Stimulated activated CD4-positive, alpha-beta T cell treated with anti-CD3 and anti-CD28 coated beads, Interleukin-1b, Interleukin-23, amount 100 ng/mL, for 24 hours (primary cell): ENCODE measurements at places on chromosomes 1 and 21.

GRCh38 chr1:214566158-214567104, 15.0 kb upstream of the PTPN14 start:
- no peak for DNase-seq

GRCh38 chr21:26939601-26940111, 27.2 kb downstream of the ADAMTS5 start:
- DNase-seq = no peak

GRCh38 chr21:45959182-45959581, 22.4 kb upstream of the COL6A1 start:
- no peak for DNase-seq

DNA sequence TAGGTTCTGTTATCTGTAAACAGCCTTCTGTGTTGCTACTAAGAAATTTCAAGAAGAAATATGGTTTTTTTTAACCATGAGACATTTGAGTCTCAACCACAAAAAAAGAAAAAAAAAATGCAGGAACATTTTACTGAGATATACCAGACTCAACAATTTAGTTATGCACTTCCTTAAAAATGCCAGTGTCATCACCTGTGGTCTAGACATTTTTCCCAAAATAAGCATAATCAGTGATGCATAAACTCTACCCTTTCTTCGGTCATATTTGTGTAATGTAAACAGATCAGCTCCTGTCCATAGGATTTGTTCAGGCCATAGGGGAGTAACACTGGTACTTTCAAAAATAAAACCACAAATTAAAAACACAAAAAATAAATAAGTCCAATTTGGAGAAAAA, 122.6 kb upstream of the TNFSF4 start:
- DNase-seq = no peak

DNA sequence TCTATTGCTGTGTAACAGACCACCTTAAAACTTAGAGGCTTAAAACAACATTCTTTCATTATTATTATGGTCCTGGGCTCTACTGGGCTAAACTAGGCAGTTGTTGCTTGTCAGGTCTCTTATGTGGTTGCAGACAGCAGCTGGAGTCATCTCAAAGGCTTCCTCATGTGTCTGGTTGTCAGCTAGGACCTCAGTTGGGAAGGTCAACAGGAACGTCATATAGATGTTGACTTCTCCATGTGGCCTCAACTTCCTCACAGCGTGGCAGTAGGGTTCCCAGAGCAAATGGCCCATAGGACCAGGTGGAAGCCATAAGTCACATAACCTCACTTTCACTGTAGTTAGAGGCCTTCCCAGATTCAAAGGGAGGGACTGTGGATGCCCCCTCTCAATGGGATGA, 15.4 kb upstream of the MEF2D start:
- DNase-seq = no peak

GRCh38 chr1:195617106-195617505, 991.1 kb downstream of the KCNT2 start:
- DNase-seq = no peak

GRCh38 chr1:210347112-210347511, 18.4 kb downstream of the HHAT start:
- no peak for DNase-seq

DNA sequence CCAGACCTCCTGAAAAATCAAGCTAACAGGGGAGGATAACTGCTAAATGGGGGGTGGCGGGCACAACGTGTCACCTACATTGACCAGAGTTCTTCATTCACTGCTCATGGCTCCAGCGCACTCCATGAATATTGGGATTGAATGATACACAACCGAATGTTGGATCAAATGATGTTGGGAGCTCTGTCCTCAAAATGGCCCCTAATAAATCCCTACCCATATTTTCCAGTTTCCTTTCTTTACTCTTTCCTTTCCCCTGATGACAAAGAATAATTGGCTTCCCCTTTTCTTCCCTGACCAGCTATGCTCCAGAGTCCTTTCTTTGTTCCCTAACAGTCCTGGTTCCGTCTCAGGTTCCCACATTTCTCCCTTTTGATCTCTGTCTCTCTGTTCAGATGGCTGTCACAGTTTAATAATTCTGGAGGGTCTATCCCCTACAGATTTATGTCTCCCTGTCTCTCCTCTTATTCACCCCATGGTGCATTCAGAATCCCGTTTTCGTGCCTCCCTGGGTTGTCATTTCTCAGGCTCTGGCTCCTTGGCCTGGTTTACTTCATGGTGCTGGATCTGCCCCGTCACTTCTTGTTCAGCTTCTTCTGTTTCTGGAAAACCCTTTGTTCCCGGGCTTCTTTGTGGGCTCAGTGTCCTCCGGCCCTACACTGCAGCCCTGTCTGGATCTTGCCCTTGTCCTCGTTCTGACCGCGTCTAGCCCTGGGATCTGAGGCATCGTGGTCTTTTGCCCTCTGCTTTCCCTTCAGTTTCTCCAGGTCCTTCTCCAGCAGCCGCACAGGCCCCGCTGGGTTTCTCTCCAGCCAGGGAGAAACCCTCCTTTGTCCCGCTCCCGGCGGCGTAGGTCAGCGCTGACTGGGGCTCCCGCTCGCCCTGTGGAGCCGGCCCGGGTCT, 78.3 kb downstream of the NDUFS5 start:
- DNase-seq = no peak

- no peak for DNase-seq
These were observed 102.8 kb downstream of the CASZ1 start for GRCh38 chr1:10693497-10694273.

GRCh38 chr1:199914546-199914945, 113.0 kb upstream of the NR5A2 start:
- no peak for DNase-seq

DNA sequence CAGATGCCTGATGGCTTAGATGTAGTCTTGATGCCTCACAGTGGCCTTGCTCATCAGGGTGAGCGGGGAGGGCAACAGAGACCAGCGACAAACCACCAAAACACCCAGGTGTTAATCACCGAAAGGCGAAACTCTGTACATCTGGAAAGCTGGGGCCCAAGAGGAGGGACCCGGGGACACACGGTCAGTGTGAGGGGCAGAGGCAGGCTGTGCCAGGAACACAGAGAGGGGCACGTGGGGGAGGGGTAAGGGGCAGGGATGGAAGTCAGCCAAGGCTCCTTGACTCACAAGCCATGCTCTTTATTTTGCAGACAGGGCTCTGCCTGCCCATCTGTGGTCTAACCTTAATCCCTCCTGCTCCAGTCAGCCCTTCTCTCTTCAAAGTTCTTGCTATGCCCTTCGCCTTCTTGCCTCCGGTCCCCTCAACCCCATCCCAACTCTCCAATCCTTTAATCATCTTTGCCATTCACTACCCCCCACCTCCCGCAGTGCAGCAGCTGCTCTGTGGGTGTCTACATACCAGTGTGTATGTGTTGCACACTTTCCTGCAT, 4.3 kb downstream of the MEF2D start:
- no peak for DNase-seq

DNA sequence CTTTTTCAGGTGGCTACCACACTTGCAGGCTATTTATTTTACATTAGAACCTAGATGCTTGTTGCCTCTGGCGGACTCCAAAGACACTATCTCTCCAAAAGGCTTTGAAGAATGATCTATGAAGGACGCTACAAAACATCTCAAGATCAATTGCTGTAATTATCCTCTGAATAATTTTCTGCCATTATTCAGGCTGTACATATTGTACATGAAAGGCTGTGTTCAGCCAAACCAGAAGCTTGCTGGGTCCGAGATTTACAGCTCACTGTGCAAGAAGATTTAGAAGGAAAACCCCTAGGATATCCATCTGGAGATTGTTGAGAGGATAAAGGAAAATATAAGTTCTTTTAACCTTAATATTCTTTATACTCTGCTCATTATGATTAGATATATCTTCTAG, 523.6 kb upstream of the PLXNA2 start:
- DNase-seq = no peak

- no peak for DNase-seq
These were observed 1237.8 kb upstream of the ADGRL4 start for GRCh38 chr1:80244372-80244771.

- DNase-seq = no peak
These were observed 16.1 kb upstream of the SLC5A9 start for GRCh38 chr1:48206371-48206770.

DNA sequence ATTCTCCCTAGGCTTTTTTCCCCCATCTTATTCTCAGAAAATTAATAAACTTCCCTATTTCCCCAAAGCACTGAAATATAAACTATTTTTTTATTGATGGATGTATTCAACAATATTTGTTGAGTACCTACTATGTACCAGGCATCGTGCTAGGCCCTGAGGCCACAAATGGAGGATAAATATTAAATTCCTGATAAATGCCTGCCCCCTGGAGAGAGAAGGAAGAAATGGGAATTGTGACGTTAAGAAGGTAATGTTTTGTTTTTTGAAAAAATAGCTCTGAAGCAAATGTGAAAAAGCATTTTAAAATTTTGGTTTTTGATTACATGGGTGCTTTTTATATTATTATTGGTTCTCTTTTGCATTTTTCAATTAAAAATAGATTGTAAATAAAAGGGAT, 60.5 kb upstream of the DPT start:
- DNase-seq = no peak

- DNase-seq = no peak
These were observed 227.5 kb downstream of the HMCN1 start for GRCh38 chr1:185961664-185962063.

- no peak for DNase-seq
These were observed 42.8 kb upstream of the MAGOH start for GRCh38 chr1:53281133-53281532.

DNA sequence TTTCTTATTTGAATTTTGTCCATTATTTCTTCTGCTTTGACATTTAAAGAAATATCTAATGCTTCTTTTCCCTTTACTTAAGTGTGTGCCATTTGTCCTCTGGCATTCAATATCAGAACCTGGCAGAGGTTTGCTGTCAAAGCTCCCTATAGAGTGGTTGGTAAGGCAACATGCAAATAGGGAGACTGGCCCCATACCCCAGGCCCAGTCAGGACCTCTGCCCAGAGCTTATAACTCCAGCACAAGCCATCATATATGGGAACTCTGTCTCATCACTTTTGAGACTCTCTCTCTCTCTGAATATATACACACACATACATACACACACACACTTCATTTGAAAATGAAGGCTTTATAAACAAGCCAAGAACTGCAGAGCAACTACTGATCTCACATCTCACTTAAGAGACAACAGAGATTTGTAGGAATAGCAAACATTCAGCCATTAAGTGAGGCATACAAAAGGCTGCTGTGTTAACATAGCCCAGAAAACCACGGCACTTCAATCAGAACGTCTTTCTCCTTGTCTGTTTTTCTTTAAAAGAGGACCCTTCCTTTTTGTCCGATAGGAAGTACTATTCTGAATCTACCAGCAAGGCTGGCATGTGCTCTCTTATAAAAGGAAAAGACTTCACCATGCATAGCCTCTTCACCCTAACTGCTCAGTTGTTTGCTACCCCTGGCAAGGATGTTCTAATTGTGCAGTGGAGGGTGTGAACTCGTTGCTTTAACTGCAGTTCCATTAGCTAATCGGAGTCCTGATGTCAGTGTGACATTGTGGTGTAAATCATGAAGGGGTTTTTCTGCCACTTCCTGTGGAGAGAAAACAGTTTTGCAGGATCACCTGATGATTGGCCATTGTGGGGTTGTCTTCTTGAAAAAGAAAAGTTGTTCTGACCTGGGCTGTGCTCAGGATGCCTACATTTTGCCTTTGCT, 101.7 kb downstream of the NR5A2 start:
- no peak for DNase-seq

- no peak for DNase-seq
These were observed 36.7 kb downstream of the PEX14 start for GRCh38 chr1:10511494-10511885.

- peak; percentile 46 for DNase-seq
These were observed 62.7 kb downstream of the SKI start for GRCh38 chr1:2290595-2291510.

DNA sequence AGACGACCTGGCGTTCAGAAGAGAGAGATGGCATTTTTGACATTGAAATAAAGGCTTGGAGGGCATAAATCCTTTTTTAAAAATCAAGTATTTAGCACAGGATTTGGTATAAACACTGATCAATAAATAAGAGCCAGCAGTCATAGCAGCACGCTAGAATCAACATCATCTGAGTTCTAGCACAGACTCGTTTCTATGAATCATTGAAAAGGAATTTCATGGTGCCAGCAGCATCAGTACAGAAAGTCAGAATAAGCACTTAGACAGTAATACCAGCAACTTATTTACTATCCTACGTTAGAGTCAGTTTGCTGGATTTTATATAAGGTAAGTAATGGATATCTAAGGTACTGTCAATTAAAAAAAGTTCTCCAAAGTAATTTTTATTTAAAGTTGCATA, 119.3 kb downstream of the HLCS start:
- DNase-seq = no peak

DNA sequence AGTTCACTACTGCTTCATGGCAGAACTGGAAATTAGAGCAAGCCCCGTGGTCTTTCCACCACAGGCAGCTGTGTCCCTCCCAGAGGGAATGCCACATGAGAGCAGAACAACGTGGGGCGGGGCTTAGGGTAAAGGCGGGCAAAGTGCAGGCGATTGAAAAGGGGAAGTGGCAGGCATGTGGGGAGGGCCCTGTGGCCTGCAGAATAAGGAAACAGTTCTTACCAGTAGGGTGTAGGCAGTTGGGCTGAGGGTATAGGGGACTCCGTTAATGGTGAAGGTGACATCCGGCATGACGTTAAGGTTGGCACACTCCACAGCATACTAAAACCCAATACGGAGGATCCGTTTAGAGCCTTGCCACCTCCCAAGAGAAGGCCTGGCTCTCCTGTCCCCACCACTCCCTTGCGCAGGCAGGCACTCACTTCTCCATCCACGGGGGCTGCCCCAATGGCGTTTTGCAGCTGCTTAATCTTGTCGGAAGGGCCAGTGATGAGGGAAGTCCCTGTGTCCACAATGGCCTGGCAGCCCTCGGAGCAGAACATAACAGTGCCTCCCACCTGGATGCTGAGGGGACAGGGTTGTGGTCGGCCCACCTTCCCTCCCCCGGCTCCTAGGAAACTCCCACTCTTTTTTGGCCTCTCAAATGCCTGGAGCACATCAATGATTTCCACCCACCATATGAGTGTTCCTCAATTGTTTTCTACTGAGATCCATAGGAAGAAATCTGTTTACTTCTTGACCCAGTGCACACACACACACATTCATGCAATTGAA, 9.1 kb upstream of the RAB7B start:
- DNase-seq = no peak

GRCh38 chr1:183821309-183821888, 16.5 kb downstream of the RGL1 start:
- DNase-seq = no peak
